ENCODE measurements at places on chromosomes 1 and 21. TPM values are rescaled to one million over a fixed set of nuclear protein-coding genes. Genes with fewer than 3 reads are reported as not detected.
A peak's percentile ranks its signal among the peaks of the same experiment; 100 is the strongest.

KCNQ4 gene
- 14.5 TPM for total RNA-seq

- peaks cover 3% of the 10 kb centered on the region for H3K36me3 ChIP-seq
- H3K27me3 ChIP-seq: no peaks in the 10 kb centered on the region
- H3K4me1 ChIP-seq: peaks cover 57% of the 10 kb centered on the region
- H3K4me3 ChIP-seq: no peak overlapping the region
- H3K27ac ChIP-seq: no peak overlapping the region
These were observed 21.8 kb downstream of the ADARB1 start for GRCh38 chr21:45096217-45096616.

FCRL4 gene
- not detected for total RNA-seq

DNA sequence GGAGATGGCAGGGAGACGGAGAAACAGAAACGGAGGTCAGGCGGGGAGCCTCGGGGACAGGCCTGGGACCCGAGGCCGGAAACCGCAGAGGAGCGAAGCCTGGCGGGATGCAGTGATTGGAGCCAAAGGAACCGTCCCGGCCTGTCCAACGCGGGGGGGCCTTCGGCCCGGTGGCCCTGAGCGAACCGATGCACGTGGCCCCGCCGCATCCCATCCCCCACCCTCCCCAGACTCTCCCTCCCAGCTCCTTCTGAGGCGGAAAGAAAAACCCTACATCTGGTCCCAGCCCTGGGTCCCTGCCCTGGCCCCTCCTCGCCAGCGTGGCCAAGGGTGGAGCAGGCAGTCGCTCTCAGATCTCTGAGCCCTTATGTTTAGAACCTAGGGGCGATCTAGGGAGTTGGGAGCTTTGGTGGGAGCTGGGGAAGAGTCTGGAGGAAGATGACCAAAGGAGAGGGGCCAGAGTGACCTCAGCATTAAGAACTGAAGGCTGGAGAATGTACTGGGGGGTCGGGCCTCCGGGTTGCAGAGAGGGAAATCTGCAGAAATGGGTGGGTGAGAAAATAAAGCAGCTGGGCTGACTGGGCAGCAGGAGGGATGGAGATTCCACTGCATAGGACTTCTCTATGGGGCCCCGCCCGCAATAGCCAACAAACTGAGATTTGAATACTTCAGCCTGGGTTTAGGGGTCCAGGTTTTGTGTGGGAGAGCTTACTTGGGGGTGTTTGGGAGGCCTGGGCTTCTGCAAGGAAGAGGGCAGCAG lies 1.5 kb upstream of the CRABP2 start:
- H3K27me3 ChIP-seq: no peaks in the 10 kb centered on the region
- H3K27ac ChIP-seq: peak overlapping the region; percentile 76
- no peaks in the 10 kb centered on the region for H3K36me3 ChIP-seq
- DNase-seq: no peak

DNASE2B gene
- total RNA-seq: not detected

- H3K4me1 ChIP-seq: peaks cover 2% of the 10 kb centered on the region
- no peaks in the 10 kb centered on the region for H3K27me3 ChIP-seq
- no peak overlapping the region for H3K4me3 ChIP-seq
- no peak for DNase-seq
These were observed 176.5 kb upstream of the RUNX1 start for GRCh38 chr21:35225573-35225972.

Measured in ascending aorta (tissue), 2 donors.